Mucosa of gallbladder (tissue), 1 donor: ENCODE measurements at places on chromosomes 5 and 9.
A peak's percentile ranks its signal among the peaks of the same experiment; 100 is the strongest.

- no peak for DNase-seq
These were observed 117.3 kb upstream of the LHFPL2 start for GRCh38 chr5:78765756-78766411.

DNA sequence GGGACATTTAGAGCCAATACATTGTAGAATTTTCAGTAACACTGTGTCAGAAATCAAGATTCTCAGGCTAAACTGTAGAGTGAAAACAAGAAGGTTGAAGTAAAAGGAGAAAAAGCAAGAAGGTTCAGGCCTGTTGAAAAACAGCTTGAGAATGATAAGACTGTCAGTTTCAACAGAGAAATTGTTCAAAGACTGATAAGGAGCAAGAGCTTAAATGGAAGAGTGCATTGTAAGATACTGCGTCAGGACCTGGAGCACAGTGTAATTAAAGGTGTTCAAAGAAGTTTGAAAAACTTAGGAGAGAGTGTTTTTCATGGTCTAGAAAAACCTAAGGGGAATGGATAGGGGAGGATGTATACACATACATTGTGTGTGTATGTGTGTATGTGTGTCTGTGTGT lies 408.3 kb downstream of the KDM4C start:
- no peak for DNase-seq

DNA sequence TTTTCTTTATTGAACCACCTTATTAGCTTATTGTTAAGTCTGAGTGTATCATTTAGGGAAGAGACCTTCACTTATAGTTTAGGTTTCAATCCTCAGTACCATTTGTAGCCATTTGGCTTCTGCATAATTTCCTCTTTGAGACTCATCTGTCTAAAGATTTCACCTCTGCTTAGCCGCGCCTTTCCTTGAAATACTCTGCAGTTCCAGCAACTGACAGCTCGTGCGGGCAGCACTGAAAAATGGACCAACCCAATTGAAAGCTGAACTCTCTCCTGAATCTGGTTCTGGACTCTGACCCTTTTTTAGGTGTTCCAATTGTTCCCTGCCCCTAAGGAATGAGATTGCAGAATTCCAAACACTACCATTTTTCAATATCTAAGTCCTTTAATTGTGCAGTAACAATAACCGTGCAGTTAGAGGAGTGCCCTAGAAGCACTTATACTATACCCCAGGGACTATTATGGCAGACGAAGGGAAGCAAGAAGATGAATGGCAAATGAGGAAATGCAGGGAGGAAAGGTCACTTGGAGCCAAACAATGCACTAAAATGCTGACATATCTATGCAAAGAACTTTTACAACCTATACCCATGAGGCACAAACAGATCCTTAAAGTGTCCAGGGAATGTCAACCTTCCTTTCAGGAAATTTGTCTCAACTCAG lies 50.1 kb upstream of the PDE4D start:
- DNase-seq = no peak

GRCh38 chr9:99029083-99029645 lies 75.7 kb upstream of the TGFBR1 start:
- DNase-seq = no peak

GRCh38 chr5:32004404-32004803 lies 169.7 kb downstream of the GOLPH3 start:
- no peak for DNase-seq

DNA sequence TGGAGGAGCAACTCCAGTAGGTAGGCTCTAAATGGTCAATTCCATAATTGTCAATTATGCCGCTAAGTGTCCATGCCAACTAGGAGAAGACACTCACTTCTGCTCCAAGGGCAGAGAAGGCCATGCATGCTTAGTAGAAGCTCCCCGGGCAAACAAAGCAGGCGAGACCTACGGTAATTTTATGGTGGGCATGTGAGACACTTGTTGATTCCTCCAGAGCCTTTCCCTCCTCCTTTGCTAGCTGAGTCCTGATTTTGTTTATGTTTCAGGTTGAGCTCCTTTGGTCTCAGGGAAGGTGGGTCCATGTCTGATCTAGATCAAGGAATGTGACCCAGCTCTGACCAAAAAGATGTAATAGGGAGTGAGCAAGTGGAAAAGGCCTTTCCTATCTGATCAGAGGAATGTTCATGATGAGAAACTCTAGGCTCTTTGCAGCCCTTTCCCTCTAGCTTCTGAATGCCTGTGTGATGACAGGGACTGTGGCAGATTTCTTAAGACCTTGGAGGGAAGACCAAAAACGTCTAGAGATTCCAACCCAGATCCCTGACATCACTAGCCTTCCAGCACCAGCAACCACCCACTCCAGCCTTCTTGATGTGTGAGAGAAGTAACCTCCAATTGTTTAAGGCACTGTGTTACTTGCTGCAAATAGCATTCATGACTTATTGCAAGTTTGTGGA lies 7.7 kb upstream of the CPEB4 start:
- no peak for DNase-seq

DNA sequence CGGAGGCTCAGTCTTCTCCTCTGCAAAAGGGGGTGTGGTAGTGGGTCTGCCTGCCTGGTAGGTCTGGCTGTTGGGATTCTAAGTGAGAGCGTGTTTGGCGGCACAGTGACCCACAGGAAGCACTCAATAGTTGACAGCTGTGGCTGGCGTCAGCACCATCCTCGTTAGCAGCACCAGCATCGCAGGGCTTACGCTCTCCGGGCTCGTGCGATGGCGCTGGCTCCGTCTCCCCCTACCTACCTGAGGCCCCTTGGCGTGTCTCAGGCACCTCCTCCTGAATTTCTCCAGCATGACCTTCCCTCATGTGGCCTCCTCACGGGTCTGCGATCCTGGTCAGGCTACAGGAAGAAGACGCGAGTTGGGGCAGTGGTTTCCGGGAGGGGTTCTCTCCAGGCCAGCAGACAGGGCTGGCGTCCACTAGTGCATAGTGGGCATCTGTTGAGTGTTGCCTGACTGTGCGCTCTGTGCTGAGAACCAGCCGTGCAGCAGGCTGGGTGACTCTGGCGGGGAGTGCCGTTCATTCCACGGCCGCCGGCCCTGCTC lies 66.9 kb downstream of the HMCN2 start:
- no peak for DNase-seq

- no peak for DNase-seq
These were observed 64.9 kb downstream of the SERINC5 start for GRCh38 chr5:80190960-80191359.

DNA sequence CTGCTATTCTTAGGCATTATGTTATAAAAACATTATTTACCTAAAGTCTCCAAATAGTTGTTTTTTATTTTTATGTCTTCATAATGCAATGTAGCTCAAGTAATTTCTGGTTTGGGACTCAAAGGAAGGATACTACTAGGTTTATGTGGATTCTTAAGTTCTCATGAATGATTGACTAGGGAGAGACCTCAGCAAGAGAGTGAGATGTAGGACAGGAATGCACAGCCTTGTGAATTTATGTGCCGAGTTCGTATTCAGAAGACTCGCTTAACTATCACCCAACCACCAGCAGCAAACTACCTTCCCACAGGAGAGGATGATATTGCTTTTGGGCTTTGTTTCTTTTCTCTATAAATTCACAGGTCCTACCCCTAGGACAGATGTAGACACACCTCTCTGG lies 282.9 kb downstream of the ARHGEF28 start:
- no peak for DNase-seq

GRCh38 chr9:97675655-97676054 lies 21.5 kb downstream of the XPA start:
- DNase-seq = no peak

DNA sequence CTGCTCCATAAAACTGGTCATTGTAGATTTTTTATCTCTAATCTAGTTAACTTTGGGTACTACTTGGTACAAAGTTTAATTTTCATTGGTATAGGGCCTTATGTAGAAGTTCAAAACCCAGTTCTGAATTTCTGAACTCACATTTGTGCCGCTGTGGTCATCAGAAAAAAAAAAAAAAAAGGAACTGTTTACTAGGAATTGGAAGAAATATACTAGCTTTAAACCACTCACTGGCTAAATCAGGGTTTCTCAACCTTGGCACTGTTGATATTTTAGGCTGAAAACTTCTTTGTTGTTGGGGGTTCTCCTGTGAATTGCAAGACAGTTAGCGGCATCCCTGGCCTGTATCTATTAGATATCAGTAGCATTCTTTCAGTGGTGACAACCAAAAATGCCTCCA lies 4.1 kb upstream of the ZFYVE16 start:
- no peak for DNase-seq

DNA sequence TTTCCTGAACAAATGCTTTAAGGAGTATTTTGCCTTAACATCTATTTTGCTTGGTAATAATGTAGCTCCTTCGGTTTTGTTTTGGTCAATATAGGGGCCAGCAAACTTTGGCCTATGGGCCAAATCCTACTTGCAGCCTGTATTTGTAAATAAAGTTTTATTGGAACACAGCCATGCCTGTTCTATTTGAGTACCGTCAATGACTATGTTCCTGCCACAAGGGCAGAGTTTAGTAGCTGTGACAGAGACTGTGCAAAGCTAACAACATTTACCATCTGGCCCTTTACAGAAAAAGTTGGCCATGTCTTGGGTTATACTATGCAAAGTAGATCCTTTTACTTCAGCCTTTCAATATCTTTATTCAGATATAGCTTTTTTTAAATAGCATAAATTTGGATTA lies 113.4 kb downstream of the NR3C1 start:
- DNase-seq = no peak

DNA sequence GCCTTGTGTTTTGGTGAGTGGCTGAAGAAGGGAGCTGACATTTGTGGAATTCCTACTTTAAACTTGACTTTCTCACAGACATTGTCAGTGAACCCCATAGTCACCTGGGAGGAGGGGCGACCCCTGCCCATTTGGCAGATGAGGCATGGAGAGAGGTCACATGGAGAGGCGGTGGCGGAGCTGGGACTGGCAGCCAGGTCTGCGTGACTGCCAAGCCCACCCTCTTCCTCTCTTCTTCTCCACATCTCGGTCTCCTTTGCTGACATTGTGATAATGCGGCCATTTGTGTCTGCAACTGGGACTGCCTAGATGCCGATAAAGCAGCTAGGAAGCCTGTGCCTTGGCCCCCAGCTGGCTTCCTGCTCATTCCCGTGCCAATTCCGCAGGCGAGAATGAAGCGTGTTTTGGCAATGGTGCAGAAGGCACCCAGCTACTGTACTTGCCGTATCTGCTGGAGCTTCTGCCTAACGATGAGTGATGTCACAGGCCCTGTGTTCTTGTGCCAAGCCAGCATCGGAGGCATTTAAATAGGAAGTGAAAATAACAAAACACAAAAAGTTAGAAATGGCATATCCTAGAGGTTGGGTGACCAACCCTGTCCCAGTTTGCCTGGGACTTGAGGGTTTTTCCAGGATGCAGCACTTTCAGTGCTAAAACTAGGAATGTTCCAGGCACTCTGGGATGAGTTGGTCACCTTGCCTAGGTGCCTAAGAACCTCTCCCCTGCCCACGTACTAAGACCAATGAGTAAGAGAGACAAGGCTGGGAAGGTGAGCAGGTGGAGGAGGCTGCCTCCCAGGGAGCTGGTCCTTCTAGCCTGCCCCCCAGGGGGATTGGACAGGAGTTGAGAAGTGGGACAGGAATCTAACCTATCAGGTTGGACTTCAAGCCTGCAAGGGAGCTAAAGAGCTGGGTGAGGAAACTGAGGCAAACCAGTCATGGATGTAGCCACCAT lies 23.6 kb downstream of the OLFML2A start:
- peak; percentile 38 for DNase-seq

DNA sequence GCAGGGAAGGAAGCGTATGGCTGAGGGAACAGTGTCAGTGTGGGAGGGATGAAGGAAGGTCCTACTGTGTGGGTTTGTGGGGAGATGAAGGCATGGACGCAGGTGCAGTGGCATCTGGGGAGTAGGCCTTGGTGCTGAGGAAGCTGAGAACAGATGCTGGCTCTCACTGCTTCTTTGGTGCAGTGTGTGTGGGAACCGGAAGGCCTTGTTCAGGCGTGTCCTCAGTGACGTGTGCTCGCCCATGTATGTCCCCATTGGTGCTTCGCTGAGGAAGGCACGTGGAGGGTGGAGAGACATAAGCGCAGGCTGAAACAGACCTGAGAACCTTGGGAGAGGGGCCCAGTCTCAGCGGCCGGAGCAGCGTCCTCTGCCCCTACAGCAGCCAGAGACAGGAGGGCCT lies 18.7 kb downstream of the ADAMTS13 start:
- DNase-seq = no peak

GRCh38 chr9:74557571-74557970 lies 60.4 kb downstream of the RORB start:
- DNase-seq = no peak
